ENCODE measurements at places on chromosomes 2 and 18.

DNA sequence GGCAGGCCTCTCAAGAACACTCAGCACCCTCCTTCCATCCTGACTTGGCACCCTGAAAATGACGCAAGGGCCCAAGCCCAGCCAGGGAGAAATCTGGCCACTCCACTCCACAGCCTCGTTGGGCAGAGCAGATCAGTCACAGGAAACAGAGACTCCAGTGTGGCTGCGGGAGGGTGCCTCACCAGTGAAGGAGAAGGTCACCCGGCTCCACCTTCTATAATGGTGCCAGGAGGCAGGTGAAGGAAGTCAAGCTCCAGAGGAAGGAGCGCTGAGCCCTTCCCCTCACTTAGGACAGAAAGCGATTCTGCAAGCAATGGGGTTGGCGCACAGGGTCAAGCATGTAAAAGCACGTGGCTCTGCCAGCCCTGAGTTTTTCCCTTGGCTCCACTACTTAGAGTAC lies 35.3 kb downstream of the CRACDL start:
- DNase-seq = no peak

DNA sequence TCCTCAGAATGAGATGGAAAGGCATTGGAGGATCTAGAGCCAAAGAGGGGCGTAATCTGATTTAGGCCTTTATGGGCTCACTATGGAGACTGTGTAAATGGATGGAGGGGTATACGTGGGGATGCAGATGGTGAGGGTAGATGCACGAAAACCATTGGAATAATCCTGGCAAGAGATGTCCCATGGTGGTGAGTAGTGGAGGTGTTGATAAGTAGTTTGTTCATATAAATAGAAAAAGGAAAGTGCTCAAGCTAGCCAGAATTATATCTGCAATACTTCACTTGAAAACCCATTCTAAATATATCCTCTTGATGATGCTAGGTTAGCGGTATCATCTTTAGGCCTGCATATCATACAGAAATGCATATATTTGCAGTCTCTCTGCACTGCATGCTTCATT lies 459.7 kb downstream of the CDH2 start:
- no peak for DNase-seq

- DNase-seq = no peak
Observed at GRCh38 chr18:70431203-70431624, 142.4 kb downstream of the SOCS6 start.

DNA sequence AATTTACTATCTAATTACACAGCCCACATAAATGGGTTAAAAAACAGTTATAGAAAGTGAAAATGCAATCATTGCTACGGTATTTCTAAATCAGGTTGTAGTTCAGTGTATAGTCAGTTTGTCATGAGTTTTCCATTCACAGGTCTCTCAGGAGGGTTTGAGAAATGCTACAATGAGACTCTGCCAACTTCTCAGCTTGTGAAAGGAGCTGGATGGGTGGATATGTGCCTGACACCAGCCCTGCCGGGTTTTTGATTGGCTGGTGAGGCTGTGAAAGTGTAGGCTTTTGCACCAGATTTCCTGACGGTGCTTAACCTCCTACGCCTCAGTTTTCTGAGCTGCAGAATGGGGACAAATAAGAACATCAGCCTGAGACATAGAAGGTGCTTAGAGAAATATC lies 102.6 kb upstream of the SMIM21 start:
- DNase-seq = no peak

DNA sequence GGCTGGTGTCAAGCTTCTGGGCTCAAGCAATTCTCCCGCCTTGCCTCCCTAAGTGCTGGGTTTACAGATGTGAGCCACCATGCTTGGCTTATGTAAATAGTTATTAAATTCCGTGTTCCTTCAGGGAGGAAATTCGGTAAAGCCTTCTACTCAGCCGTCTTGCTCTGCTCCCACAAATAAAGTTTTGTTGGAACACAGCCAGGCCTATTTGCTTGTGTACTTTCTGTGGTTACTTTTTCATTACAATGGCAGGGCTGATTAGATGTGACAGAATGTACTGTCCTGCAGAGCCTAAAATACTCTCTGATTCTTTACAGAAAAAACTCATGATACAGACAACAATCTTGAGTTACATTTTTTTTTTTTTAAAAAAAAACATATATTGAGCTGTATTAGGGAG lies 68.8 kb upstream of the TACR1 start:
- no peak for DNase-seq

All from neural crest cell (in vitro differentiated cells).